ENCODE measurements at places on chromosomes 11 and 22.

DNA sequence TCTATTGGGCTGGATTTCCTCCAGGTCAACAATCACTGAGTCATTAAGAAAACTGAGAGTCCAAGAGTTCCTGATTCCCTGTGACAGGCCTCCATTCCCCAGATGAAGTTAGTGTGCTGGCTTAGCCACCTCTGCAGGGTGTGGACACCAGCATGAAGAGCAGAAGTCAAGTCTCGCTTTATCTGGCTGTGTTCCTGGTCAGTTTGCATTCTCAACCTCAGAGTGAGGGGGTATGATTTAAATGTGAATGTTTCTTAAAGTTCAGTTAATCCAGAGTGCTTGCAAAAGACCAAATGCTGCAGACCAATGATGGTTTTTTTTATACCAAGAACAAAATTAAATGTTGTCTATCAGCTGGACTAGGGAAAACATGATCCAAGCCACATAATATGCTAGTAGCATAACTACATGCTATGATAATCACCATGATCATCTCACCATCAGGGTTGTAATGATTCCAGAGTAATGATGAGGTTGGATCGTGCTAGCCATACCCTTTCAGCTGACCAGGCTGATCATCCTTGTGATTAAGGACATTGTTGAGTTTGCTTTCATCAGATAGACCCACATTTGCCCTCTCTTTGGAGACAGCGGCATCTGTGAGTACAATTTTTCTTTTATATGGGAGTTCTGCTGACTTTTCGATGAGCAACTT is 145.8 kb upstream of the ARHGAP20 start:
- DNase-seq, result no peak

DNA sequence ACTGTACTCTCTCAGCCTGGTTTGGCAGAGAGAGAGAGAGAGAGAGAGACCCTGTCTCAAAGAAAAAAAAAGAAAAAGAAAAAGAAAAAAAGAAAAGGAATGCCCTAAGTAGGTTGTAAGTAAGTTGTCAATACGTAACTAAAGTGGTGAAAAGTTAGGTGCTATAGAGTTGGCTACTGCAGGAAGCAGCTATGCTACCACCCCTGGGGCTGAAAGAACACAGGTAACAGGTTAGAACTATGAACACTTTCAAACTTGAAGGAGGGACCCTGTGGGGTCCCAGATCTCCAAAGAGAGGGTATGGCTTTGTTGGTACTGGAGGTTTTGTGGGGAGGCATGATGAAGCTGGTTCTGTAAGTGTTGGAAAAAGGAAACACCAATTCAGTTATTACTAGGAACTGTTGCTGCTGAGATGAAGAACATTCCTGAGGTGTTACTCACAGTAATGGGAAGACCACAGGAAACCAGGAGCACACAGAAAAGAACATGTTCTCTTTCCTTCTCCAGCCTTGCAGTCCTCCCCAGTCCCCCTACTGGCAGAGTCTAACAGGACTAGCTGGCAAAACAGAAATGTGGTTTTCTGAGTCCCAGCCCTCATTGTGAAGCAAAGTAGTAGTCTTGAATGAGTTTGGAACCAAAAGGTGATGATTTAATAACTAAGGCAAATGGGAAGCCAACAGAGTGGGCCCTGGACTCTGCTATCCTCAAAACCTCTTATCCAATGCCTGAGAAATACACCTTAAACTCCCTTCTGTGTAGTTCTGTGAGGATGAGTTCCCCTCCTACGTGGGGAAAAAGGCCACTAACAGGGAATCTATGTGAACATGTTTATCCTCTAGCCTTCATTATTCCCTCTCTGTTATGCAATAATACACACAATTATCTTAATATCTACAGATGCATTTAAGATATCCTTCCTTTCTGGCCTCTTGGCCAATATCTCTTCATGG is 427.0 kb upstream of the DDI1 start:
- DNase-seq, result no peak

DNA sequence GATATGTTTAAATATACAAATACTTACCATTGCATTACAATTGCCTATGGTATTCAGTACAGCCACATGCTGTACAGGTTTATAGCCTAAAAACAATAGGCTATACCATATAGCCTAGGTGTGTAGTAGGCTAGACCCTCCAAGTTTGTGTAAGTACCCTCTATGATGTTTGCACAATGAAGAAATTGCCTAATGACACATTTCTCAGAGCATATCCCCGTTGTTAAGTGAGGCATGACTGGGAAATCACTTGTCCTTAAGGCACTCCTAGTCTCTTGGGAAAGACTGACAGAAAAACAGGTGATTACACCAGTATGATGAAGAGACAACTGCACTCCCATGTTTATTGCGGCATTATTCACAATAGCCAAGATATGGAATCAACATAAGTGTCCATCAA is 187.2 kb downstream of the SPON1 start:
- DNase-seq, result no peak

DNA sequence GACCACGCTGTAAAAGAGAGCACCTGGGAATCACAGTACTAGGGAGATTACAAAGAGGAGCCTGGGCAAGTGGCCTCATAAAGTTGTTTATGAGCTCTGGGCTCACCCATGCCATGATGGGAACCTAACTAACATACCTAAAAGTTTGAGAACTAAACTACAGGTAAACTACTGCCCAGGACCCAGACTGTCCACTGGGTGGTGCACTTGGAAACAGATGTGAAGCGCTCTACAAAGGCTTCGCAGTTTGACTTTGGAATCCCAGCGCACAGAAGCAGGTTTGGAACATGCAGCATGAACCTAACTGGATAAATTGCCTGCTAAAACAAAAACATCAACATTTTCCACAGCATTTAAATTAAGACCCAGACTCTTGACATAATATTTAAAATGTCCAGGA is 418.6 kb downstream of the FAM181B start:
- DNase-seq, result no peak

DNA sequence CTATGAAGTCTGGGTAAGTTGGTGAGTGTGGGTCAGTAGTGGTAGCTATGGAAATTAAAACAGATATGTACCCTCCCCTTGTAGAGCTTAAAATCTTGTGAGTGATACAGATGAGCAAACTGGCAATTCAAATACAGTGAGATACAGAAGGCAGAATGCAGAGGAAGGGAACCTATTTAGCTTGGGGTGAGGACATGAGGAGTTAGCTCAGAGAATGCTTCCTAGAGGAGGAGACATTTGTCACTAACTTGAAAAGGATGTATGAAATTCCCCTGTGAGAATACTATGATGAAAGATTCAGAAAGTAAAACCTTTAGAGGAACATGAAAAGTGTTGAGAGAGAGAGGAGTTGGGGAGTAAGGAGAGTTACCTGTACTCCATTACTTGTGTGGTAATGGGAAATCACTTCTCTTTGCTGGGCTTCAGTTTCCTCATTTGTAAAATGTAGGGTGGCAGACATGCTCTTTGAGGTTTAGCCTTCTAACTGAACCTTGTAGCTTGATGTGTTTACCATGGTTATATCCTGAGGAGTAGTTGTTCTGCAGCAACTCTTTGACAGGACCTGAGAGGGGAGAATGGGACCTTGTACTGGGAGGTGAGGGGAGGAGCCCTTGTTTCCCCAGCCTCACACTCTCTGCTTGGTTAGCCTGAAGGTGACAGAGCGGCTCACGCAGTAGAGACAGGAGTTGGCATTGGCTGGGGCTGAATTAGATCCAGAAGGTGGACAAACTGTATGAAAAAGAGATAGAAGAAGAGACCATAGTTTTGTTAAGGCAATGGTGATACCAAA is 17.9 kb downstream of the SWAP70 start:
- no peak for DNase-seq

DNA sequence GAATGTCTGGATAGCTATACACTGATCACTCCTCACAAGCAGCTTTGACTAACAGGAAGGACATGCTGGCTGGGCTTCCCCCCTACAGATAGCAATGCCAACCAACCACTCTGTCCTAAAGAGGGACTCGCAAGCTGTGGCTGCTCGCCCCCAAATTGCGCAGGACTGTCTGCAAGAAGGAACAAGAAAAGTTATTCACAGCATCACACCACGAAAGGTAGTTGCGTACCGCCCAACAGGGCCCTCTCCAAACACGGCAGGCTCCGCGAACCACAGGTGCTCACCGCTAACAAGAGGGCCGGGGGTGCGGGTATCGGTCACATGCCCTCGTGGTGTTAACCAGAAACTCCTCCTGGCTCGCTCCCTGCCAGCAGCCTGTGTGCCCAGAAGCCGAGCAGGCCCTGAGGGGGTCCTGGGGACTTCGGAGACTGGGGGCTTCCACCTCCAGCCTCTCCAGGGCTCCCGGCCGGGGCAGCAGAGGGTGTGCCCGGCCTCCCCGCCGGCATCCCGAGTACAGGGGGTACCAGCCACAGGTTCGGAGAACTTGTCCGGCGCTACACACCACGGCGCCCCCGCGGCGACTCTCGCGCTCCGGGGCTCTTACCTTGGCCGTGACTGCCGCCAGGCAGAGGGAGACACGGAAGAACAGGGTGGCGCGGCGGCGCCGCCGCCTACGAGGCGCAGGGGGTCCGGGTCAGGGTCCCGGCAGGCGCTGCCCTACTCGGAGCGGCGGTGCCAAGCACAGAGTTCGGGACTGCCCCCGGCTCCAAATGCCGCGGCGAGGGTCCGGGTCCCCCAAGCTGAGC is 682 bp downstream of the LARGE1 start:
- DNase-seq, result no peak

DNA sequence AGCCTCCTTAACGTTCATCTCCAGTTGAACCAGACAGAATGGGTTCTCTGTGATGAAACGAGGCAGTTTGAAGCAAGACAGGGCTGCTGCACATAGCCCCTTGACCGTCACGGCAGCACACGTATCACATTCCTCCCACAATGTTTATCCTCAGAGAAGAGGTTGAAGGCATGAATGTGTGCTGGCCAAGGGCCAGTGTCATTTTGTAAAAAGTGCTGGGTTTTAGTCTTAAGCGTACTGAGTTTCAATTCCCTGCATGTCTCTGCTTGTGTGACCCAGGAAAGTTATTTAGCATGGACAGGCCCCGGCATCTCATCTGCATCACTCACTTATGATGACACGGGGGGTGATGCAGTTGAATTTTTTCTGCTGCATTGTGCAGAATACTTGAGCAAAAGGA is 31.6 kb downstream of the TTC12 start:
- no peak for DNase-seq

DNA sequence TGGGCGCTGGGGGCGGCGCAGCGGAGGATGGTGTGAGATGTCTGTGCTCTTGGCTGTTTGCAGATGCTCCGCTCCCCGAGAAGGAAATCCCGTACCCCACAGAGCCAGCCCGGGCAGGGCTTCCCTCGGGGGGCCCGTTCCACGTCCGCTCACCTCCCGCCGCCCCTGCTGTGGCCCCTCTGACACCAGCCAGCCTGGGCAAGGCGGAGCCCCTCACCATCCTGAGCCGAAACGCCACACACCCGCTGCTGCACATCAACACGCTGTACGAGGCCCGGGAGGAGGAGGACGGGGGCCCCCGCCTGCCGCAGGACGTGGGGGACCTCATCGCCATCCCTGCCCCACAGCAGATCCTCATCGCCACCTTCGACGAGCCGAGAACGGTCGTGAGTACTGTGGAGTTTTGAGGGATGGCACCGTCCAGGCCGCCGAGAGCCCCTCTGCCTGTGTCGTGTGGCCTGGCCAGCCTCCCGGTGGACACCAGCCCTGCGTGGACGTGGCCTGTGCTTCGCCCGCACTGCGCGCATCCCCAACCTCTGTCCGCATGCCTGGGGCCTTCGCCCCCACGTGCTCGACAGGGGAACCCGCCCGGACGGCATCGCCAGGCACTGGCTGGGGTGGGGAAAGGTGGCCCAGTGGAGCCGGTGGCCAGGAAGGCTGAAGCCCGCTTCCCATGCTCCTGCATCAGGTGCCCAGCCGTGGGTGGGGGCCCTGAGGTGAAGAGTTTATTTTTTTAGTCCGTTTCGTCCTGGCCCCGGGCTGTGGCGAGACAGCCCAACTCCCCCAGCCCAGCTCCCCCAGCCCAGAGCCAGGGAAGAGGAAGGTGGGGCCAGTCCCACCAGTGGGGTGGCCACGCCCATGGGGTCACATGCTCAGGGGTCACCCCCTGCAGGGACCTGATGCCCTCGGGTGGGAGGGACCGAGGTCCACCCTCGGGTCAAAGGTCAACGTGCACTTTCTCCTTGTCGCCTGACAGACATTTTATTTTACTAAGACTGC is 6.5 kb upstream of the TRABD start:
- no peak for DNase-seq

DNA sequence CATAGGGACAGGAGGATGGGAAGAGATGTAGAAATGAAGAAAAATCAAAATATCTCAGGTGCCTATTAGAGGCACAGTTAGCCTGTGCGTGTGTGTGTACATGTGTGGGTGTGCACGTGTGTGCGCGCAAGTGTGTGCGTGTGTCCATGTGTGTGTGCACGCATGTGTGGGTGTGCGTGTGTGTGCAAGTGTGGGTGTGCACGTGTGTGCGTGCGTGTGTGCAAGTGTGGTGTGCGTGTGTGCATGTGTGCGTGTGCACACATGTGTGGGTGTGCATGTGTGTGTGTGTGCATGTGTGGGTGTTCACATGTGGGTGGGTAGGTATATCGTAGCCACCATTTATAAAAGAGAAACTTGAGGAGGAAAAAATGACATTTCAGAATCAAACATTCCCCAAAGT is 9.4 kb downstream of the CRYBB2 start:
- DNase-seq, result no peak

DNA sequence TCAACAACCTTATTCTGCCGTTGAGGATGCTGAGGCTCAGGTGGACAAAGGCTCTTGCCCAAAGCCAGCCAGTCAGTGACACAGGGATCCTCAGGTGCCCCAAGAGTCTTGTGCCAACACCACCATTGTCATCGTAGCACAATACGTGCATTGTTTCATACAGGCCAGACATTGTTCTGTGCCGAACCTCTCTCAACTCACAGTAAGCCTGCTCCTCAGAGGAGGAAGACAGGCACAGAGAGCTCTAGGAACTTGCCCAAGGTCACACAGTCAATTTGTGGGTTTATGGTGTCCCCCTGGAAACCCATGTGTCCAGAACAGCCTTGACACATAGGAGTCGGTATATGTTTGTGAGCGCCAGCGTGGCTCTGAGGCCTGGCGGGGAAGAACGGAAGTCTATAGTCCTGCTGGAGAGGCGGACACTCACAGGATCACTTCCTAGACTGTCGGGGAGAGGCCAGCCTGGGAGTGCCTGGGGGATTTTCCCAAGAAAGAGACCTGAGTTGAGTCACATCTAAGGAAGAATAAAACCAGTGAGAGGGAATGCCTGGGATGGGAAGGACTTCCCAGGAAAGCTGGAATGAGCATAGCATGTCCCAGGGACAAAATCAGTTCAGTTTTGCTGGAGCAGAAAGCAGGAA is 20.2 kb downstream of the LIF start:
- DNase-seq, result no peak

GRCh38 chr22:46726986-46727317 is 11.1 kb downstream of the CERK start:
- no peak for DNase-seq

DNA sequence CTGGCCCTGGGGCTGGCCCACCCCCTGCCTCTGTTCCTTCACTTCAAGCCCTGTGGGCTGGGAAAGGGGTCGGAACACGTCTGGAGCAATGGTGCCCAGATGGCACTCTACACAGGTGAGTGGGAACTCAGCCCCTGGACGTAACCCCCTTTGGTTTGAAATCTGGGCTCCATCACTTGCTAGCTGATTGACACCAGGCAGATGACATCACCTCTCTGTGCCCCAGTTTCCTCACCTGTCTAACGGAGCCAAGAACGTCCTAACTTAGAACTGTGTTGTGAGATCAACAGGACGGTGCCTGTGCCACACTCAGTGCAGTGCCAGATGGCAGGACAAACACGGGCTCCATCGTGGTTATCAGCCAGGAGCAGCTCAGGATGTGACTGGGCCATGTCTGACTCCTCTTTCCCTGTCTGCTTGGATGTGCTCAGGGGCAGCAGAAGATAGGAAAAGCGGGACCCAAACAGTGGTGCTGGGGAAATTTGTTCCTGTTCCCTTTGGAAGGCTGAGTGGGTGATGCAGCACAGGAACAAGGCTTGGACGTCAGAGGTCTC is 24.4 kb downstream of the NPTXR start:
- DNase-seq, result no peak
